ENCODE measurements at places on chromosomes 6 and 20.

DNA sequence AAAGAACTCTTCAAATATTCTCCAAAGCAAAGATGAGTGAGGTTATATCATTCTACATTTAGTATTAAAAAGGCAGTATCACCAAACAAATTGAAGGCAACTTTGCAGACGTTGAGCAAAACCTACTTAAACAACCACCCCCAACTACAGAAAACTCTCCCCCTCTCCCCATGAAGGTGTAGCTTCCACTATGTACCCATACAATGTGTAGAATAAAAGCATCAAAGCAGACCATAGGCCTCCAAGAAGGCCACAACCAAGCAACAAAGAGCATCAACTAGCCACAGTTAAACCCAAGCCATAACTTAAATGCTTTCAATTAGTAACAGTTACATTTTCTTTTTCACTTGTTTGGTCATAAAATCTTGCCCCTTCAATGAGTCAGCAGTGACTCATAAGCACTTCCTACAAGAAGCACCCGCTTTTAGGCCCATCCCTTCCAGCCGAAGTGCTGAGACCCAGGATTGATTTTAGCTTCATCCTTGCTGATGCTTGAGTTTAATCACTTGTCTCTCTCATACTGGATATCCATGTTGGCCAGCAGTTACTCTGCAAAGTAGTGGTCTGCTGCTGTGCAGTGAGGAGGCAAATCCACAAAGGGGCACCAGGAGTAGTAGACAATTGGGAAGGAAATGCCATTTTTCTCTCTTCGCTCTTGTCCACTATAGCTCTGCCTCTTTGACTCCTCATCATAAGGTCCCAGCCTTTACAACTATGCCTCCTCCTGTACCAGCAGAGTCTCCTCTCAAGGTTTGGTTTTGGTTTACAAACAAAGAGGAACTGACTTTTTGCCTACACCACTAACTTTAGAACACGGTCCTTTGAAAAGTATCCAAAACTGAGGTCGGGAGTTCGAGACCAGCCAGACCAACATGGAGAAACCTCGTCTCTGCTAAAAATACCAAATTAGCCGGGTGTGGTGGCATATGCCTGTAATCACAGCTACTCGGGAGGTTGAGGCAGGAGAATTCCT, 8.4 kb upstream of the NUP153 start:
- no peak for DNase-seq

DNA sequence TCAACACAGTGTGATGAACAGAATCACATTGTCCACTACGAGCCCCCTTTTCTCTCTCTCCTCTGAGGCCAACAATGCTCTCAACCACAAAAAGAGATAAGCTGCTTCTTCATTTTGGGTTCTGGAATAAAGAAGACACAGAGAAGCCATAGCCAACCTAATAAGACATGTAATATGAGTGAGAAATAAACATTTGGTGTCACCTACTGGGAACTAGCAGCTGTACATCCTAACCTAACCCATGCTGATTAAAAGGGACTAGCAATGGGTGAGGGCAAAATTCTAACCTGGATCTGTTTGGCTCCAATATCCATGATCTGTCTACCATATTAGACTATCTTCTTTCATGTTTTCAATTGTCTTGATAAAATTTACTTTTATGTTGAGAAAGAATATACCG, 369.1 kb upstream of the MARCKS start:
- DNase-seq, result no peak

DNA sequence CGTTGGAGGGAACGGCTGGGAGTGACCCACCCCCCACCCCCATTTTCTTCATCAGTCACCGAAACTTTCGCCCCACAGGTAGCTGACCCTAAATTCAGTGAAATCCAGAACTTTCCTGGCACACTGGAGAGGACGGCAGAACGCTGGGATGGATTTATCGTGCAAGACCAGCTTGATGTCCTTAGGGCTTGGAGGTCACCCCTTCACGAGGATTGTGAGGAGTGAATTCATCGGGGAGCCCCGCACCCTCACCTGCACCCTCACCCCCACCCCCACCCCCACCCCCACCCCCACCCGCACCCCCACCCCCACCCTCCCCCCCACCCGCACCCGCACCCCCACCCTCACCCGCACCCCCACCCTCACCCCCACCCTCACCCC, 13.3 kb upstream of the TCFL5 start:
- no peak for DNase-seq

GRCh38 chr20:21360705-21361104, 36.6 kb downstream of the NKX2-4 start:
- DNase-seq, result no peak

DNA sequence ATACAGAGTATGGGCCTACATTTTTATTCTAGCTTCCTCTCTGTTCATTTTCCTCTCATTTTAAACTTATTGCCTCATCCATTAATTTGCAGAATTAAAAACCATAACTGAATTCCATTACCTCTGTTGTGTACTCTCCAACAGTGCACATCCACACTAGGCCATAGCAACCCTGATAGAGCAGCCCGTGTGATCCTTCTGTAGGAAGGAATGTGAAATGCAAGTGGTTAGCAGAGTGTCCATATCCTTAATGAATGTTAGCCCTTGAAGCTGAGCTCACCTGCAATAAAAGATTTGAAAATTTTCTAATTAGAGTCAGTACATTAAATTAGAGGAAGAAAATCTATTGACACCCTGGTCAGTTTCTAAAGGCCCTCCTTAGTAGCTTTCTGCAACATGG, 6.5 kb upstream of the GRIK2 start:
- no peak for DNase-seq

DNA sequence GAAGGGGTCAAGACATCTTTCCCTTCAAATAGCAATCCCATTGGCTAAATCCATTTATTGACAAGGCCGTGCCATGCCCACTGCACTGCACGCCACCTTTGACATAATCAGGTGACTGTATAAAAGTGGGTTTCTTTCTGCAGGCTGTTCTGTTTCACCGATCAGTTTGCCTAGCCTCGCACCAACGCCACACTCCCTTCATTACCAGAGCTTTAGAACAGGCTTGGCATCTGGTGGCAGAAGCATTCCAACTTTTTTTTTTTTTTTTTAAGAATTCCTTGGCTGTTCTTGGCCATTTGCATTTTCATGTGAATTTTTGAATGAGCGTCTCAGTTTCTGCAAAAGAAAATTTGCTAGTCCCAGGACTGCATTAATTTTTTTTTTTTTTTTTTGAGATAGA, 78.1 kb downstream of the PPP1R3G start:
- no peak for DNase-seq

DNA sequence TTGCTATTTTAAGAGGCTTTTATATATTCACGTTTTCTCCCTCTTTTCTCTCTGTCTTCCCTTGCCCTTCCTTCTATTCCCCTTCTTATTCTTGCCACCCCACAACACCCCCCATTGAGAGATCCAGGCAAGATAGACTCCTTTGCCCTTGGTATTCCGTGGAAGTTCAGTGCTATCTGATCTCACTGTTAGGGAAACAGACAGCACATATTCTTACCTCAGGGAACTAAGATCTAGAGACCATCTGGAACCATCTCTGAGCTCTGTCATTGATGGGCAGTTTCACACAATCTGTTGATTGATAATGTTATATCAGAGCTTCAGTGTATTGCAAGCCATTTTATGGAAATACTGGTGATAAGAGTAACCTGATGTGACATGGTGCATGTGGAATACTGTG, 228.8 kb downstream of the ARID1B start:
- DNase-seq, result no peak

DNA sequence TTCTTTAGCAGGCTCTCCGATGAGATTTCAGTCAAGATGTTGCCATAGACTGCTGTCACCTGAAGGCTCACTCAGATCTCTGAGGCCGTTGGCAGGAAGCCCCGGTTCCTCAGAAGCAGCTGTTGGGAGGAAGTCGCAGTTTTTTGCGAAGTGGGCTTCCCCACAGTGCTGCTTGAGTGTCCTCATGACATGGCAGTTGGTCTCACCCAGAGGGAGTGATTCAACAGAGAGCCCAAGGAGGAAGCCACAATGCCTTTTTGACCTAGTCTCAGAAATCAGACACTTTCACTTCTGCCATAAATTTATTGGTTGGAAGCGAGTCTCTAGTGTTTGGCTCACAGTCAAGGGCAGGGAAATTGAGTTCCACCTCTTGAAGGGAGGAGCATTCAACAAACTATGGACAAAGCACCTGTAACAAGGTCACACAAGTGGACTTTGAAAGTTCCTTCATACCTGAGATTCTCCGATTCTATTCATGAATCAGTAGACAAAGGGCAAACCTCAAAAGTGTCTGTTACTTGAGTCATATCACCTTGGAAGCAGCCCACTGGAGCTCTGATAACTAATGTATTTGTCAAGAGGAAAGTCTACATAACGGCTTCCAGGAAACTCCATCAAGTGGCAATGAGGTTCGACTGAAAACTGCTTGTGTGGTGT, 208.3 kb downstream of the TASP1 start:
- DNase-seq, result no peak

DNA sequence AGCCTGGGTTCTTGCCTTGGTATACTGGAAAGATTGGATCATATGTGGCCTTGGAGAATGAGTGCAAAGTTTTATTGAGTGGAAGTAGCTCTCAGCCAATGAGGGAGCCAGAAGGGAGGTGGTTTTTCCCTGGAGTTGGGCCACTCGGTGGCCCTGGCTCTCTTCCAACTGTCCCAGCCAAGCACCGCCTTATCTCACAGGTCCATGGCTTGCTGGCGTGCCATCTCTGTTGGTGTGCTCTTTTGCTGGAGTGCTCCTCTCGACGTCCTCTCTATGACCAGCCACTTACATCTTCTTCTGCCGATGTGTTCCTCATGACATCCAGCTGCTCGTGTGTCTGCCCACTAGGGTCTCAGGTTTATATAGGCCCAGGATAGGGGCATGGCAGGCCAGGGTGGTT, 505.9 kb upstream of the SYNCRIP start:
- no peak for DNase-seq

DNA sequence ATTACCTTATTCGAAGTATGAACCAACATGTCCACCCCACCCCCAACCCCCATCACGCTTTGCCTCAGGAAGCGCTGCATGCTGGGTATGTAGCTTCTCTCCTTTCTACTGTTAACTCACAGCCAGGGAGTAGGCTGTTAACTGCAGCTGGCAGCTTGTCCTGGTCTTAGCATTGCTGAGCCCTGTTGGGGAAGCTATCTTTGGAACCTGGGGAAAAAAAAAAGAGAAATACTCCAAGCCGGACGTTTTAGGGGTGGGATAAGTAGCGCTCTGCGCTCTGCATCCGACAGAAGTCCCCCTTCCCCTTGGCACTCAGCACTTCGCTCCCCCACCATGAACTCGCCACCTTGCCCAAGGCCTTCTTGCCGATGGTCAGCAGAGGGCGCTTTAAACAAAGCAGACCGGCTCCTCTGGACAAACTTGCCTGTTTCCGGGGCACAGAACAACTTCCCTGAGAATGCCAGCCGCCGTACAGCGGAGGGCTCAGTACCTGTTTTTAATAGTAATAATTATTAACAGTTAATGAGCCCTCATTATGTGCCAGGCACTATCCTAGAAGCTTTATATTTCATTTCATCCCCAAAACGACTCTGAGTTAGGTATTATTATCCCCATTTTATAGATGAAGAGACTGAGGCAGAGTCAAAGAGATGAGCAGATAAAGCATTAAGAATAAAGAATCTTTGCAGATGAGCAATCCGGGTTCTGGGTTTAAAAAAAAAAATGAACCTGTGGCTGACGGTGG, 35.2 kb upstream of the MDFI start:
- peak; percentile 76 for DNase-seq

- DNase-seq, result no peak
These were observed 4.9 kb downstream of the SASH1 start for GRCh38 chr6:148347441-148348054.

DNA sequence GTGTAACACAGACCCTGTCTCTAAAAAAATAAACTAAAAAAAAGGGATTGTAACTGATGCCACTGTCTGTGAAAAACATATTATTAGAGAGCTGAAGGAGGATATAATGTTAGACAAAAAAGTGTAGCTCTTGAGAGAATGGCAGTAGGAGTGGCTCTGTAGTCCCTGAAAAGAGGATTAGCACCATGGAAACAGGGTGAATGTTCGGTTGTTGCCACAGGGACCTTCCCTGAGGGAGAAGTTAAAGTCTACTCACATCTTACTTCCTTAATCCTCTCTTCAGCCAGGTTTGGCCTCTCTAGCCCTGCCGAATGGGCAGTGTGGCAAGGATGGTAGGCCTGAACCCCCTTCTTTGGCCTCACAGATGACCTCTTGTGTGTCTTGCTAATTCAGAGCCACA, 12.1 kb downstream of the SCAND1 start:
- DNase-seq, result no peak

DNA sequence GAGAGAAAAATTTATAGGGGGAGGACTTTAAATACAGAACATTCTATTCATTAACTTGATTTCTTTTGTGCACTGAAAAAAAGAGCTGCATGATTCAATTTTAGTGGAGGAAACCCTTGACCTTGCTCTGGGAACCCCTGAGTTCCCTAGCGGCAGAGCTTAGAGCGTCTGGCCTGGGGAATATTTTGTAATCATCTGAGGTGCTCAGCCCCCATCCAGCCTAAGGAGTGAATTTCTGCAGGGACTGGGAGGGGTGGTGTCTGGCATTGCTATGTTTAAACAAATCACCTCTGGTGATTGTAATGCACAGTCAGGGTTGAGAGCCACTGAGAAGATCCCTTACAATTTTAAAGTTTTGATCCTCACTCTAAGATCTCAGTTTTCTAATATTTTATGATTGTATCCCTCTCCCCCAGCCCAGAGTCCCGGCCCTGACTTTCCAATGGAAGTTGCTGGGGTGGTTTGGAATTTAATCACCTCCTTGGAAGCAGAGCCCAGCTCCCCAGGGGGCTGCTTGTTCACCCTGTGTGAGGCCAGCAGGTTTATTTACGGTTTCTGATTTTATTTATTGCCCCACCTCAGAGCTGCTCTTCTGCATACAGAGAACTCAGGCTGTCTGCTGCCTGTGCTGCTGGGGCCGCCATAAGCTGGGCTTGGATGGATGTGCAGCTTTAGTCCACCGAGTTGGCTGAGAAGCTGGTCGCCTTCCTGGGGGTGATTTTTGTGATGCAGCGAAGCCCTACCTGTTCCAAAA, 263.1 kb downstream of the LRFN2 start:
- no peak for DNase-seq

GRCh38 chr6:170266061-170266825, 24.6 kb downstream of the DLL1 start:
- no peak for DNase-seq

All from SK-N-MC (cell line).